ENCODE measurements at places on chromosomes 11 and 22. TPM values are rescaled to one million over a fixed set of nuclear protein-coding genes. Genes with fewer than 3 reads are reported as not detected.

Gene SLC22A6
- not detected for total RNA-seq

Gene NLRP14
- not detected for total RNA-seq

Gene DERL3
- 1.1 TPM for total RNA-seq

Gene CBLIF
- not detected for total RNA-seq

Gene PMM1
- total RNA-seq, result 44.0 TPM

DNA sequence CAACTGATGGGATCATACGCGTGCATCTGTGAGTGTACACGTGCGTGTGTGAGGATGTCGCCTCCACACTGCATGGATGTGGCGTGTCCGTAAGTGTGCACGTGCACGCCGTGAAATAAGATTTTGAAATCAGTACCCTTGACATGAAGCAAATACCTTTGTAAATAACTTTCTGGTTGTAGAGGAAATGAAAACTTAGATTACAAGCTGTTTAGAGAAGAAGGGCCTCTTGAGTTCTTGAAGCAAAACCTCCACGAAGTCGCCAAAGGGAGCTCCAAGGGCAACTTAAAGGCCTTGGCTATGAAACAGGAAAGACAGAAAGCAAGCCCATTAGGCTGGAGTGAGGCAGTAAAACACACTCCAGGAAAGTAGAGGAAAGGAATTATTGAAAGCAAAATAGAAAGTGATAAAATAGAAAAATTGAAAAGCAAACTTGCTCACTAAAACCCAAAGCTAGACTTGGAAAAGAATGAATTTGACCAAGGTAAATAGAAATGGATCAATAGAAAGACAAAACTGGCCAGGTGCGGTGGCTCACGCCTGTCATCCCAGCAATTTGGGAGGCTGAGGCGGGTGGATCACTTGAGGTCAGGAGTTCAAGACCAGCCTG lies 29.7 kb upstream of the TOLLIP start:
- no peaks in the 10 kb centered on the region for H3K36me3 ChIP-seq
- H3K4me1 ChIP-seq, result peaks cover 10% of the 10 kb centered on the region
- no peak for DNase-seq
- H3K4me3 ChIP-seq, result no peak overlapping the region
- H3K27ac ChIP-seq, result no peak overlapping the region

DNA sequence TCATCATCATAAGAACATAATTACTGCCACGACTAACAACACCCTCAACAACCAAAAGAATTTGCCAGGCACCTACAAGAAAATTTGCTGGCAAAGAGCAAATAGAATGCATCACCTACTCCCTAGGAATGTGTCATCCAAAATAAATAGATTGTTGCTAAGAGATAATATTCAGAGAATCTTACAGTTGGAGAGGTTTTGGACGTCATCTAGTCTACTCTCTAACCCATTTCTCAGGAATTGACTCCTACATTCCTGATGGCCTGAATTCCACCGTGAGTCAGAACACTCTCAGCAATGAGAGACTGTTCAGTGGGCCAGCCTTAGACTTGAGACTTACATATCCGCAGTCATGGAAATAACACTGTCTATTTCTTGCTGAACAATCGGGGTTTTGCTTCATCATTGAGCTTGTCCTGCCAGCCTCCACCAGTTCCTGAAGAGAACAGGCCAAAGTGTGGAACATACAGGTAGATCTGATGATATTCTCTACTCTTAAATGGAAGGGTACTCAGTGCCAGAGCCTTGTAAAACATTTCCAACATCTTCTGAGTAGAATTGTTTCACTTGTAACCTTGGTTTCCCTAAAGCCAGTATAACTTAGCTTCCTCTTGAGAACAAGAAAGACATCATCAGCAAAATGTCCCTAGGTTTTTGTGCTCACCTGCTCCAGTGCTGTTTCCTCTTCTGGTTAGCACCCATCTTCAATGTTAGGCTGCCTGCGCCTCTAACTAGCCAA lies 8.3 kb downstream of the KIRREL3 start:
- no peaks in the 10 kb centered on the region for H3K4me1 ChIP-seq
- H3K27me3 ChIP-seq, result no peaks in the 10 kb centered on the region
- no peak for DNase-seq
- H3K27ac ChIP-seq, result no peak overlapping the region

DNA sequence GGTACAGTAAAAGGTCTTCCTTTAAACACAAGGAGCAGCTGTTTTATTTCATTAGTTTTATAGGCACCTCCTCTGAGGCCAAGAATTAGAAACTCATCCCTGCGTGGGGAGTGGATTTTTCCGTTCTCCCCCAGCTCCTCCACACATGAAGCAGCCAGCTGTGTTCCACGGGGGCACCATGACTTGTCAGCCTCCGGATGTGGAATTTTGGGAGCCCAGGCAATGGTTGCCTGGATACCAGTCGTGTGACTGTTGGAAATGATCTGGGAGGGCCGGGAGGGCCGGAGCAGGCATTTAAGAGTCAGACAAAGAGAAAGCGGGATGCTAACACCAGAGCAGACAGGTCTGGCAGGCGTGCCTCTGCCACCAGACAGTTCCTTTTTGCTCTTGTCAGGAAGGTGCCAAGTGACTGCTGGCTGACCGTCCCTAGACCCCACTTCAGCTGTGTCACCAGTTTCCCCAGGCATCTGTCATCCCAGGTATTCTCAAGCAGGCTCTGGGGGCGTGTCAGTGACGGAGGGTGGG lies 15.9 kb upstream of the CDC42EP2 start:
- H3K27me3 ChIP-seq, result no peaks in the 10 kb centered on the region
- no peaks in the 10 kb centered on the region for H3K36me3 ChIP-seq
- no peaks in the 10 kb centered on the region for H3K4me1 ChIP-seq
- H3K4me3 ChIP-seq, result no peak overlapping the region

DNA sequence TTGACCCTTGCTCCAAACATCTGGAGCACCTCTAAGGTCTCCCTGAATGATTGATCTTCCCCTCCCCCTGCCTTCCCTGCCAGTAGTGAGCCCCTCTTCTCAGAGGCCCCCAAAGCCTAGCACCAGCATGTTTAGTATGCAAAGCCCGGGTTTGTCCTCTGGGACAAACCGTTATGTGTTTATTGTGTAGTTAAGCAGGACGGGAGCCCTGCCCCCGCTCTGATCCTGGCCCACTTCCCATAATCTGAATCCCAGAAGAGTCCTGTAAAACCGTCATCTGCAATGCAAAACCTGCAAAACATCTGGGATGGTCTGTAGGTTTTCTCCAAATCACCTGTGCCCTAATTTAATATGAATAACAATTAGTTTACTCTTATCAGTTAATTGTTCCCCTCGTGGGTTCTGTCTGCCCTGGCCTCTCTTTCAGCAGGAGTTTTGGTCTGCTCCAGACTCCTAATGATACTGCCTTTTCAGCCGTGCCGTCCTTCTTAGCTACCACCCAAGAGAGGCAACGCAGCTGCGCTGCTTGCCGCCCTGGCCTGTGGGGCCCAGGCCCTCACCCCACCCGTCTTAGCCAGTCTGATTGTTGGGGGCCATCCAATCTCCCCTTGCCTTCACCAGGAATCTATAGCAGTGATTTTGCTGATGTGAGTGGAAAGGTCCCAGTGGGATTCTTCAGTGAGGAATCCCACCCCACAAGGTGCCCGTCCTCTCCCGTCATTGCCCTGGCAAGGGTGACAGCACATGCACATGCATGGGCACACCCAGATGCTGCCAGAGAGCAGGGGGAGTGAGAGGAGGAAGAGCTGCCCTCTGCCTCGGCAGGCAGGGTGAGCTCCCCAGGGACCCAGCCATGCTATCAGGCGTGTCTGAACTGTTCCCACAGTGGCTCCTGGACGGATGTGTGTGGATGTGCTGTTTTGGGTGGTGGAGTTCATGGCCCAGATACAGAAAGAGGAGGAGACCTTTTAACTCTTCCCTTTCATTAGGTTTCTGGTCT lies 3.0 kb upstream of the B3GAT1 start:
- H3K27me3 ChIP-seq, result no peaks in the 10 kb centered on the region
- H3K4me3 ChIP-seq, result no peak overlapping the region
- H3K4me1 ChIP-seq, result no peaks in the 10 kb centered on the region
- H3K27ac ChIP-seq, result no peak overlapping the region
- H3K36me3 ChIP-seq, result no peaks in the 10 kb centered on the region

GRCh38 chr11:125332821-125333220 lies 163.2 kb downstream of the FEZ1 start:
- no peaks in the 10 kb centered on the region for H3K27me3 ChIP-seq
- no peak overlapping the region for H3K4me3 ChIP-seq
- H3K36me3 ChIP-seq, result no peaks in the 10 kb centered on the region
- H3K4me1 ChIP-seq, result no peaks in the 10 kb centered on the region
- DNase-seq, result no peak

DNA sequence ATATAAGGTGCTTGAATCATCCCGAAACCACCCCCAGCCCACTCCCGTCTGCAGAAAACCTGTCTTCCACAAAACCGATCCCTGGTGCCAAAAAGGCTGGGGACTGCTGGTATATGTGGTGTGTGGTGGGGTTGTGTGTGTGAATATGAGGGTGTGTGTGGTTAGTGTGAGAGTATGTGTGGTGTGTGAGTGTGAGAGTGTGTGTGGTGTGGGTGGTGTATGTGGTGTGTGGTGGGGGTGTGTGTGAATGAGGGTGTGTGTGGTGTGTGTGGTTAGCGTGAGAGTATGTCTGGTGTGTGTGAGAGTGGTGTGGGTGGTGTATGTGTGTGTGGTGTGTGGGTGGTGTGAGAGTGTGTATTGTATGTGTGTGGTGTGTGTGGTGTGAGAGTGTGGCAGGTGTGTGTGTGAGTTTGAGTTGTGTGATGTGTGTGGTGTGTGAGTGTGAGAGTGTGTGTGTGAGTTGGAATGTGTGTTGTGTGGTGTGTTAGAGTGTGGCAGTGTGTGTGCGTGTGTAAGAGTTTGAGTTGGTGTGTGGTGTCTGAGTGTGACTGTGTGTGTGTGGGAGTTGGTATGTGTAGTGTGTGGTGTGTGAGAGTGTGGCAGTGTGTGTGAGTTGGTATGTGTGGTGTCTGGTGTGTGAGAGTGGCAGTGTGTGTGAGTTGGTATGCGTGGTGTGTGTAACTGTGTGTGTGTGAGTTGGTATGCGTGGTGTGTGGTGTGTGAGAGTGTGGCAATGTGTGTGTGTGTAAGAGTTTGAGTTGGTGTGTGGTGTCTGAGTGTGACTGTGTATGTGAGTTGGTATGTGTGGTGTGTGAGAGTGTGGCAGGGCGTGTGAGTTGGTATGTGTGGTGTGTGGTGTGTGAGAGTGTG lies 6.5 kb downstream of the UPK3A start:
- H3K36me3 ChIP-seq, result no peaks in the 10 kb centered on the region
- DNase-seq, result no peak
- H3K4me1 ChIP-seq, result no peaks in the 10 kb centered on the region
- H3K27ac ChIP-seq, result no peak overlapping the region

- H3K4me3 ChIP-seq, result no peak overlapping the region
- H3K27me3 ChIP-seq, result no peaks in the 10 kb centered on the region
- H3K27ac ChIP-seq, result no peak overlapping the region
- DNase-seq, result no peak
- no peaks in the 10 kb centered on the region for H3K36me3 ChIP-seq
These were observed 30.3 kb upstream of the MYEOV start for GRCh38 chr11:69263736-69264052.

GRCh38 chr11:94525546-94526324 lies 13.5 kb downstream of the C11orf97 start:
- H3K4me1 ChIP-seq, result no peaks in the 10 kb centered on the region
- H3K36me3 ChIP-seq, result no peaks in the 10 kb centered on the region
- H3K27me3 ChIP-seq, result no peaks in the 10 kb centered on the region
- no peak overlapping the region for H3K4me3 ChIP-seq
- DNase-seq, result peak; percentile 56

DNA sequence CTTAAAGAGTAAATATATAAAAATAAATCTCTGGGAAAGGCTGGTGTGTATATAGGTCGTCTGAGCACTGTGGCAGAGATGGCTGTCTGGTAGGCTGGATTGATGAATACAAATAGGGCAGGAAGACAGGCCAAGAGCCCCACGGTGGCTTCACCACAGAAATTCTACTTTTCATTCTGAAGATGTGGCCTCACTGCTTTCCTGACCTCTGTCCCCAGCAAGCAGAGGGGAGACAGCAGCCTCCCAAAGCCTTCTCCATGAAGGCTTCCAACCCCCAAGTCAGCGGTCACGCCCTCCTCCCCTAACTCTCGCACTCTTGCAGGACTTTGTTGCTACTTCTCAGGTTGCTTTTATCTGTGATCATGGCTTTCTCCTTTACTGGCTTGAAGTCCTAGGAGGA lies 10.6 kb upstream of the KCNJ1 start:
- no peaks in the 10 kb centered on the region for H3K36me3 ChIP-seq
- H3K27me3 ChIP-seq, result no peaks in the 10 kb centered on the region

DNA sequence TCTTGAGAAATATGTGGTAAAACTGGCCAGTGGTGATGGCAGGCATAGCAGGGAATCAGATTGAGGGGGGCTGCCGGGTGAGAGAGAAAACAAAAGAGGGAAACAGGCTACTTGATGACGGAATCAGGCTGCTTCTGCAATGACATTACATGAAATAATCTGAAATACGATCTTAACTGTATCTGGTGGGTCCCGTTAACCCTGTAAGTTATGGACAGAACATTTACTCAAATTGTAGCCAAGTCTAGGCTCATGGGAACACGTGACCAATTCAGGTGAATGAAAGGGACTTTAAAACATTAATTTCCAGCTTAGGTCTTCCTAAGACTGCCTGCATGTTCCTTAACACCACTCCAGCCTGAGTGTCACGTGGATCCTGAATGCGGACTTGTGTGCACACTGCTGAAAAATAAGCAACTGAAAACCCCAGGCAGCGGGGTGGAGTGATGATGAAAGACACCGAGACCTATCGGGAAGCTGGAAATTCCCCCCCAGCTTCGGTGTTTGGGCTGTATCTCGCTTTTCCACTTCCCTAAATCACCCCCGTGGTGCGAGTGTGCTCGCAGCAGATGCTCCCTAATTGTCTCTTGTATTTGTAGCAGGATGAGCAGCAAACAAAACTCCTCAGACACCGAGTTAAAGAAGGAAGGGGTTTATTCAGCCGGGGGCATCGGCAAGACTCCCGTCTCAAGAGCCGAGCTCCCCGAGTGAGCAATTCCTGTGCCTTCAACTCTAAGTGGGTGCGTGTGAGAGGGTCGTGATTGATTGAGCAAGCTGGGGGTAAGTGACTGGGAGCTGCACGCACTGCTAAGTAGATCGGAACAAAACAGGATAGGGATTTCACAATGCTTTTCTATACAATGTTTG lies 145.0 kb upstream of the GRK3 start:
- no peaks in the 10 kb centered on the region for H3K4me1 ChIP-seq
- H3K27ac ChIP-seq, result no peak overlapping the region
- no peaks in the 10 kb centered on the region for H3K36me3 ChIP-seq
- H3K4me3 ChIP-seq, result no peak overlapping the region

GRCh38 chr22:46119729-46120419 lies 30.5 kb upstream of the PPARA start:
- H3K4me3 ChIP-seq, result no peak overlapping the region
- DNase-seq, result no peak
- H3K27me3 ChIP-seq, result no peaks in the 10 kb centered on the region

Measured in right lobe of liver (tissue), 6 donors.